Regular cardiac myocyte (primary cell): ENCODE measurements at places on chromosomes 12 and 14. TPM values are rescaled to one million over a fixed set of nuclear protein-coding genes. Genes with fewer than 3 reads are reported as not detected.

HOXC11 gene
- not detected in 2 replicates for total RNA-seq

TROAP gene
- total RNA-seq, result 1.1 and 9.4 TPM in 2 replicates

OR4E2 gene
- total RNA-seq, result not detected in 2 replicates

SIVA1 gene
- total RNA-seq, result 89.4 and 154 TPM in 2 replicates

NPAS3 gene
- under 0.01 and 0.85 TPM in 2 replicates for total RNA-seq

VRTN gene
- total RNA-seq, result not detected in 2 replicates

FGF6 gene
- total RNA-seq, result not detected in 2 replicates

VDR gene
- 3.8 and 6.2 TPM in 2 replicates for total RNA-seq

DACT1 gene
- 16.9 and 60.9 TPM in 2 replicates for total RNA-seq

TAS2R7 gene
- total RNA-seq, result under 0.01 TPM in 1 of 2 replicates, not detected in the other

OTOGL gene
- total RNA-seq, result 0.19 and 0.28 TPM in 2 replicates

KRT72 gene
- not detected in 2 replicates for total RNA-seq

KLHL33 gene
- total RNA-seq, result under 0.01 and 0.28 TPM in 2 replicates

CLEC6A gene
- total RNA-seq, result not detected in 2 replicates

RNASE4 gene
- 9.4 and 38.9 TPM in 2 replicates for total RNA-seq

SRRM4 gene
- not detected in 2 replicates for total RNA-seq

CTSG gene
- not detected in 2 replicates for total RNA-seq

KDM5A gene
- total RNA-seq, result 53.3 and 63.3 TPM in 2 replicates

SLC6A13 gene
- 0.19 and 0.28 TPM in 2 replicates for total RNA-seq

TCL1B gene
- total RNA-seq, result not detected in 2 replicates

CCDC177 gene
- under 0.01 TPM in 2 replicates for total RNA-seq

LALBA gene
- not detected in 2 replicates for total RNA-seq

FUT8 gene
- total RNA-seq, result 145 and 164 TPM in 2 replicates

EML5 gene
- under 0.01 and 0.19 TPM in 2 replicates for total RNA-seq

SPX gene
- total RNA-seq, result 0.38 and 0.85 TPM in 2 replicates

MGST1 gene
- 54.4 and 104 TPM in 2 replicates for total RNA-seq

BTG1 gene
- total RNA-seq, result 11.6 and 12.1 TPM in 2 replicates

TMEM229B gene
- under 0.01 and 4.5 TPM in 2 replicates for total RNA-seq

ANAPC7 gene
- 43.7 and 57.5 TPM in 2 replicates for total RNA-seq
